Stimulated activated CD4-positive, alpha-beta T cell treated with anti-CD3 and anti-CD28 coated beads, Interleukin-2, amount 100 ng/mL, for 24 hours (primary cell): ENCODE measurements at places on chromosomes 7 and 10.
A peak's percentile ranks its signal among the peaks of the same experiment; 100 is the strongest.

DNA sequence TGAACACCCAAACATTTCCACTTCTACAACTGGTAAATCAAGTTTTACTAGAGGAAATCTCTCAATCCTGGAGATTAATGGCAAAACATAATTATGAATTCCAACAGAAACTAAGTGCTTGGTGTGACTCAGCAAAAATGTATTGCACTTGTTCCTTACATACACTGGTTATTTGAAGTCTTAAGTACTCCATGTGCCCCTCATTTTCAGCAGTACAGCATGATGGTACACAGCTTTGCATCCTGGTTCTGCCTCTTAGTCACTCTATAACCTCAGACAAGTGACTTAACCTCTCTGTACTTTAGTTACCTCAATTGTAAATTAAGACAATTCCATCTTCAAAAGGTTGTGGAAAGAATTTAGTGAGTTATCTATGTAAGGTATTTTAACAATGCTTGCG lies 12.9 kb downstream of the SLC16A12 start:
- no peak for DNase-seq

DNA sequence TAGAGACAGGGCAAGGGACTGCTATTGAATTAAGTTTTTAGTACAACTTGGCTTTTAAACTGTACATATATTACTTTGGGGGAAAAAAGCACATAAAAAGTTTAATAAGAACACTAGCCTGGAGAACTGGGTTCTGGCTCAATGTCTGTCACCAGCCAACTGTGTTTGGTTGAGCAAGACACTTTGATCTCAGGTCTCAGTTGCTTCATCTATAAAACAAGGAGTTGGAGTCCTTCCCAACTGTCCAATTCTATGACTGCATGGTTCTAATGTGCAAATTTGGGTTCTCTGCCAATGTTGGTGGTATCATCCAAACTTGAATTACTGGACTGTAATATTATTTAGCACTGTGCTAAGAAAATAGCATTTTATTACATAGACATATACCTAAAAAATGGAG lies 50.3 kb downstream of the ATXN7L1 start:
- DNase-seq = no peak

DNA sequence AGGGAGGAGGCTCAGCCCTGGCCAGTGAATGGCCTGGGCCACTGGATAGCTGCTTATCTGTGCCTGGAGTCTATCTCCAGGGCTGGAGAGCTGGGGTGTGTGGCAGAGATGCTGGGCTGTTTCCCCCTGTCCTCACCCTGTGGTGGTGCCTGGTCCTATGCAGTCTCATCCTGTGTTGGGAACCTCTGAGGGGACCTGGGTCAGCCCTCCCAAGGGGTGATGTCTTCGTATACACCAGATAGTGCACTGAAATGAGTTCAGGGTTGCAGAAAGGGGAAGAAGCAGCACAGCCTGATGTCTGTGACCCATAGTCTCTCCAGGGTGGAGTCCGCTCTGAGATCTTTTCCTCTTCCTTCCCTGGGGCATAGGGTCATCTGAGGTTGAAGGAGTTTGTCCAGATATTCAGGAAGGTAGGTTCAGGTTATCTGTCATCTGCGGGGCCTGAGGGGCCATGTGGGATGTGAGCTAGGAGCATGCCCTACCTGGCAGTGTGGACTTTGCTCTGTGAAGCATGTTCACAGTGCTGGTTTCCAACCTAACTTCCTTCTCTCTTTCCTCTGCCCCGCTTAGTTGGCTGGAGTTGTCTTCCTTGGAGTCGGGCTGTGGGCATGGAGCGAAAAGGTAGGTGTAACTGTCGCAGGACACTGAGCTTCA lies 33.4 kb upstream of the SH2D4B start:
- no peak for DNase-seq

DNA sequence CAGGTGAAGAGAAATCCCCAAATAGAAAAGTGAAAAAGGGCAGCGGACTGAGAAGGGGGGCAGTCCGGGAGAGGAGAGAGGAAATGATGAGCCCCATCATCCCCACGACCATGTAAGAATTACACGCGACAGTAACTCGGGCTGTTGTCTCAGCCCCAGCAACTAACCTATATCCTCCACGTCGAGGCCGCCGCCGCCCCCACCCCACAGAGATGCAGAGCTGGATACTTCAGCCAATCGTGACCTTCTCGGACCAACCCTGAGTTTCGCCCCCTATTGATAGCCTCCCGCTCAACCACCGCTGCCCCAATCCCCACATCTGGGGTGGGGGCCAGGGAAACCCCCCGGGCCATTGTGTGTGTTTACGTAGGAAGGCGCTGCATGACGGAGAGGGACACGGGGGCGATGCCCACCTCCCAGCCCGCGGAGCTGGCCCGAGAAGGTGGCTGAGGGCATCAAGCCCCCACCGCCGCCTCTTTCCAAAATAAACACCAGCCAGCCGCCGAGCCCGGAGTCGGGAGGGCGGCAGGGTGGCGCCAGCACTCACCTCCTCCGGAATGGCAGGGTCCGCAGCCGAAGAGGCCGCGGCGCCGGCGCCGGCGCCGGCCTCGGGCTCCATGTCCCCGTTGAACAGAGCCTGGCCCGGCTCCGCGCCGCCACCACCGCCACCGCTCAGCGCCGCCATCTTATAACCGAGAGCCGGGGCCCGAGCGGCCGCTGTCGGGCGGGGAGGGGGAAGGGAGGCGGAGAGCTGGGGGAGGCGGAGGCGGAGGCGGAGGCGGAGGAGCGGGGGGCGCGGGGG lies 509 bp downstream of the BRAF start:
- peak; percentile 73 for DNase-seq

- no peak for DNase-seq
These were observed 72.3 kb downstream of the TLL2 start for GRCh38 chr10:96441322-96441885.

GRCh38 chr10:17179002-17179401 lies 22.5 kb downstream of the TRDMT1 start:
- DNase-seq = no peak

DNA sequence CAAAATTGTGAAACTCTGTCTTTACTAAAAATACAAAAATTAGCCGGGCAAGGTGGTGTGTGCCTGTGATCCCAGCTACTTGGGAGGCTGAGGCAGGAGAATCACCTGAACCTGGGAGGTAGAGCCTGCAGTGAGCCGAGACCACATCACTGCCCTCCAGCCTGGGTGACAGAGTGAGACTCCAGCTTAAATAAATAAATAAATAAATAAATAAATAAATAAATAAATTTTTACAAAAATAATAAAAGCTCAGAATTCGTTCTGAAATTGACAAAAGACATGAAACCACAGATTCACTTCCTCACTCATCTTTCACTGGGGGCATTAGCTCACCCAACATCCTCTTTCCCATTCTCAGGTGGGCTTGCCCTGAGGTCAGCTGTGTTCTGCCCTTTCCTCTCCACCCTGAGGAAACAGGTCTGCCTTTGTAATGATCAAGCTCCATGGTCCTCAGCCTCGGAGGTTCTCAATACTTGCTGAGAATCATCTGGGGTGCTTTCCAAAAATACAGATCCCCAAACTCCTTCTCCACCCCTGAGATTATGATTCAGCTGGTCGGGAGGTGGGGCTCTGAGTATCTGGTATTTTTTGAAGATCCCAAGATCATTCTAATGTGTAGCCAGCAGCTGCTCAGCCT lies 29.2 kb upstream of the APBB1IP start:
- DNase-seq = no peak
